Activated naive CD4-positive, alpha-beta T cell (primary cell): ENCODE measurements at places on chromosomes 6 and 20.

DNA sequence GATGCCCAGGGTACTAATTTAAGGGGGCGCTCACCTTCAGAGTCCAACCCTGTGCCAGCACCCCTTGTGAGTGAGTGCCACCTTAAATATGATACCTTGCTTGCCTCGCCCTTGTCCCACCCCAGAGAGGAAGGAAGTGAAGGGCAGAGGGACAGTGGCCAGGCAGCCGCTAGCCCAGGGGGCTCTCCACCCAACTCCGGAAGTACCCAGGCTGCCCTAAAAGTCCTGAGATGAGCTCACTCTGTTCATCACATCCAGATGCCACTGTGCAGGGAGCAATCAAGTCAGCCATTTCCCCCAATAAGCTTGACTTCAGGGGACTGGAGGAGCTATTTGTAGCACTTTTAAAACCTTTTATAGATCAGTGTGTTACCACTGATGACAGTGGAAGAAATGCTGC is 25.0 kb upstream of the STX16 start:
- no peak for DNase-seq

GRCh38 chr6:17987697-17988421 is 424 bp upstream of the KIF13A start:
- DNase-seq: no peak

DNA sequence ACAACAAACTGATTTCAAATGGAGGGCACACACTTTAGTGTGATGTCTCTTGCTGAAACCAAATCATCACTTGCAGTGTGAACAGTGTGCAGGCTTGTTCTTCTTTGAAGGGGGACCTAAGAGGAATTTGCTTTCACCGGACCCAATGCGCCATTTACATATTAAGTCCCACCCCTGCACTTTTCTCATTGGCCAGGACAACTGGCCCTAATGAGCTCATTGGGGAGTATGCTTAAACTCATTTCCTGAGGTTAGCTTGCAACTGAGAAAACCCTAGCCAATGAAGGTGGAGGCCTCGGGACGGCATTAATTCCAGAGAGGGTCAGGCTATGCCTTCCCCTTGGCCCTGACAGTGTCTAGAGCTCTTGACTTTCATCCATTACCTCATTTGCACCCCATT is 58.7 kb downstream of the VEGFA start:
- no peak for DNase-seq

DNA sequence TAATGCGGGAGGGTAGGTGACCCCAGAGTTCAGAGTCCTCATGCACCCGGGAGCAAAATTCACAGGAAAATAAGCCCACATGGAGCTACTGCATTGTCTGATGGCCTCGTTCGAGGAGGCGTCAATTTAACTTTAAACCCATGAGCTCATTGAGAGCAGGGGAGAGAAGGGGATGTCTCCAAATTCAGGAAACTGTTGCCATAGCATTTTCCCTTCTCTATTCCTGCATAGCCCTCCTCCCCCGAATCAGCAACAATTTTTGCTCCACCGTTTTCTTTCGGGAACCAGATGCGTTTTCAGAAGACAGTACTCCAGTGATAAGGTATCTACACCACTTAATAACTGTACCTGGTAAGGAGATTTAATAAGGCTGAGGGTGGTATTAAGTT is 324 bp upstream of the LAMP5 start:
- no peak for DNase-seq

DNA sequence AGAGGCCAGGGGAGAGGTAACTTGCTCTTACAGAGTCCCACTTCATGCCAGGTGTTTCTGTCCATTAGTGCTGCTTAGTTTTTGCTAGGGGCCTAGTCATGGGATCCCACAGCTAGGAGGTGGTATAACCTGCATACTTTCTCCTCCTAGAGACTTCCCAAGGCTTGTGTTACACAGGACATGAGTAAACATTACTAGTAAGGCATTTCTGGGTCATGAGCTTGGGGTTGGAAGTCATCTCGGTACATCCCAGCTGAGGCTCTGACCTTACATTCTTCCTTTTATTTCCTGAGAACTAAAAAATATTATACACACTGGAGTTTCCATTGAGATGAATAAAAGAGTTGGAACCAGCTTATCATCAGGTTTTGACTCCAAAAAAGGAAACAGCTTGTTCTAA is 20.9 kb upstream of the PNPLA1 start:
- no peak for DNase-seq

DNA sequence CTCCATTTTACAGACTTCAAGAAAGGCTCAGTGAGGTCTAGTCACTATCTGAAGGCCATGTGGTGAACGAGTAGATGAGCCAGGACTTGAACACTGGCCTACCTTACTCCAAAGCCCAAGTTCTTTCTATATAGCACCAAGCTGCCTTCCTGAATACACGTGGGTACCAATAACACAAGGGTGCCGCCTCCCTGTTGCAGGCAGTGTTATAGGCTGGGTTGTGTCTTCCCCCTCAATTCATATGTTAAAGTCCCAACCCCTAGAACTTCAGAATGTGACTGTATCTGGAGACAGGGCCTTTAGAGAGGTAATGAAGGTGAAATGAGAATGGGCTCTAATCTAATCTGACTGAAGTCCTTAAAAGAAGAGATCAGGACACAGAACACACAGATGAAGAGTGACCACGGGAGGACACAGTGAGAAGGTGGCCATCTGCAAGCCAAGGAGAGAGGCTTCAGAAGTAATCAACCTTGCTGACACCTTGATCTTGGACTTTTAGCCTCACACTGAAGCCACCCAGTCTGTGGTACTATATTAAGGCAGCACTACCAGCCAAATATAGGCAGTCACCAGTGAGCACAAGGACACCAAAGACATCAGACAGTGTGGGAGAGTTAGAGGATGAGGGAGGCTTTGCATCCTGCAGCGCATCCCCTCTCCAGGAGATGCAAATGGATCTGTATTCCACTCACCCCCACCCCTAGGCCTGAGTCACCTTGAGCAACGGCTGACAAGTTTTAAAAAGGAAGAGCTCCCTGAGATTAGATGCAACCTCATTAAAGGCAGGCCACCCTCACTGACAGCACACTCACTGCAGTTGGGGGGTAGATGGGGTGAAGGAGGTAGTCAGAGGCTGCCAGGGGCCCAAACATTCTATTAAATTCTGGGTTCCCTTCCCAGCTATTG is 40.9 kb upstream of the LYRM2 start:
- DNase-seq: no peak

GRCh38 chr20:63969838-63970713 is at the start of gene ZNF512B:
ZNF512B (minus strand) TSS chr20:63969930; CDS start chr20:63967950, 1,980 bp downstream.
- no peak for DNase-seq

DNA sequence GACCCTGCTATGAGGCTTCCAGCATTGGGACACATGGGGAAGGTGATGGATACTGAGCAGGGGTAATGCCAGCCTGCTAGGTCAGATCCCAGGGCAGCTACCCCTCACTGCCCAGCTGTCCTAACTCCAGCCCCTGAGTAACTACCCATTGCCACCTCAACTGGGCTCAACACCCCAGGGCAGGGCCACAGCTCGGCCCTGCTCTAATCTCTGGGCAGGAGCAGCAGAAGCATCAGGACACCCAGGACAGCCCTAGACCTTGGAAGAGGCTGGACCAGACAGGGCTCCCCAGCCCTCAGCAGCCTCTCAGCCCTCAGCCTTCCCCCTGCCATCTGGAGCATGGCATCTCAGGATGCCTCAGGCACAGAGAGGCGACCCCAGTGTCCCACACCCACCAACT is 67.4 kb upstream of the TOP1 start:
- DNase-seq: no peak

DNA sequence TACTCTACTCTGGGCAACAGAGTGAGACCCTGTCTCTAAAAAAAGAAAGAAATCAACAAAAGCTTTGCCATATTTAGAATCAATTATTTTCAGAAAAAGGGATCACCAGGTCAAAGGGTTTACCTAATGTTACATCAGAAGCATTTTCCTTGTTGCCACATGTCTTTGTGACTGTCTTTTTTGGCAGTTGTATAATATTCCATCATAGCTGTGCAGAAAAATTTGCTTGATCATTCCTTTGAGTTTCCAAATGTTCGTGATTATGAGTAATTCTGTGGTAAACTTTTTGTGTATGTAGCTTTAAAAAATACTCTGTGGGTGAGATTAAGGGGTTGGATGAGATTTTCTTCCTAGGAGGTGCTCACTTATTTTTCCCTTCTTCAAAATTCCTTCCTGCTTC is 26.4 kb downstream of the PNPLA1 start:
- no peak for DNase-seq

GRCh38 chr6:34688956-34689355 is 7.6 kb downstream of the ILRUN start:
- no peak for DNase-seq
